DND-41 (cell line): ENCODE measurements at places on chromosomes 2 and 18.

GRCh38 chr2:213627054-213627710 lies 342.9 kb downstream of the SPAG16 start:
- H3K4me1 ChIP-seq: no peaks in the 10 kb centered on the region
- no peaks in the 10 kb centered on the region for H3K27me3 ChIP-seq

DNA sequence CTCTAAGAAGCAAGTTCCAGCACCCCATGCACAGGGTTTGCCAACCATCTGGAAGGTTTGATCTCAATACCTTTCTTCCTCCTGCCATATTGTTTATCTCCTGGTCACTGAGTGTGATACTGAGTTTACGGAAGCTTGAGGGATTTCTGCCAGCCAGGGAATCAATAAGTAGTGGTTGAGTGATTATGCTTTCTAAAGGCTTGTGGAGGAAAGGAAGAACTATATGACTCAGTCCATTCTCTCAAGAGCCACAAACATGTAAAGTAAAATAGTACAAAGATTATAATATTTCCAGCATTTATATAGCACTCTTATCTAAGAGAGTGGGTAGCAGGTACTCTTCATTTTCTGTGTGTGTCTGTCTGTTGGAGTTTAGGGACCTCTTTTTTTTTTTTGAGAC lies 49.2 kb downstream of the SLC4A3 start:
- no peaks in the 10 kb centered on the region for H3K4me1 ChIP-seq
- DNase-seq: no peak
- no peak overlapping the region for H3K4me3 ChIP-seq
- no peak overlapping the region for H3K27ac ChIP-seq
- H3K27me3 ChIP-seq: no peaks in the 10 kb centered on the region
- H3K36me3 ChIP-seq: no peaks in the 10 kb centered on the region

DNA sequence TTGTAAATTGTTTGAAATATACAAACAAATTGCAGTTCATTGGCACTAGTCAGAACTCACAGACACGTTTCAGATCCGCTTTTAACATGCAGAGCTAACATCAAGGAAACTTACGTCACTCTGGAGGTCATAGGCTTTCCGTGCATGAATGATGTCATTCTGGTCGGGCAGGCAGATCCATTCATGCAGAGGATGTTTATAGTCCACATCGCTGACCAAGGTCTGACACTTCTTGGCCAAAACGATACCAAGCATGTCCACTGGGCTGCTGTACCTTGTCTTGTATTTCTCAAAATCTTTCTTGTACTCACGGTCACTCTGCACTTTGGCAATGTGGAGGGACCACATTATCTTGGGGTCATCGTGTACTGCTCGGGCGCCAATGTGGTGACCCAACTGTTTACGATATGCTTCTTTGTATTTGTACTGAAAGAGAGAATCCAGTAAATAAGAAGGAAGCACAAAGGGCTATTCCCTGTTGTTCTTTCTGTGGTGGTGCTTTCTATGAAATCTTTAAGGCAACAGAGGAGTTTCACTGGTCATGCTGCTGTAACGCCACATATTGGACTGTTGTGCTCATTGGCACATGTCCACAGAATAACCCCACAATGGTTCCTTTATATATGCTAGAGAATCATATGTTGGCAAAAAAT lies 114.8 kb downstream of the NEB start:
- no peak overlapping the region for H3K27ac ChIP-seq
- H3K36me3 ChIP-seq: no peaks in the 10 kb centered on the region
- H3K4me3 ChIP-seq: no peak overlapping the region
- no peaks in the 10 kb centered on the region for H3K27me3 ChIP-seq
- DNase-seq: no peak

DNA sequence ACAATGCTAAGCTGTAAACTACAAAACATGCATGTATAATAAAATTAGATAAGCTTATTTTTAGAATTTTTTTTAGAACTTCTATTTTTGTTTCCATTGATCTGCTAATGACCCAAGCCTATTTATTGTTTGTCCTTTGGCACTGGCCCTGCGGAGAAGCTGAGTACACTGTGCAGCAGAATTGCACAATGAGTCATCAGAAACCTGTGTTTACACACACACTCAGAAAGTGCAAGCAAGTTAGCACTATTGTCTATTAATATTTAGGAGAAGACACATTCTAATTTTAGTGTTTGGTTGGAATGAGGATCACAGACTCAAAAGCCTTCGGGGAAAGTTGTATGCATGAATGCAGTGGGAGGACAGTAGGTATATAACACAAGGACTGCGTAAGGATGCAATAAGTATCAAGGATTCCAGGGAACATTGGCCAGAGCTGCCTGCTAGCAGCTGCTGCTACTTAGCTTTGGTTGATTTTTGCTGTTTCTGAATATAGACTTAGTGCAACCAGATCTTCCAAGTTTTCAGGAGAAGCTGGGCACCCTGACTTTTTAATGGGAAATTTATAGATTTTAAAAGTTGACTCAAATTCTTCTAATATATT lies 128.2 kb downstream of the KCNH7 start:
- DNase-seq: no peak
- no peak overlapping the region for H3K4me3 ChIP-seq
- no peaks in the 10 kb centered on the region for H3K36me3 ChIP-seq
- no peaks in the 10 kb centered on the region for H3K4me1 ChIP-seq
- H3K27me3 ChIP-seq: no peaks in the 10 kb centered on the region

- H3K36me3 ChIP-seq: no peaks in the 10 kb centered on the region
- H3K27me3 ChIP-seq: no peaks in the 10 kb centered on the region
- H3K4me3 ChIP-seq: no peak overlapping the region
- no peak overlapping the region for H3K27ac ChIP-seq
- no peaks in the 10 kb centered on the region for H3K4me1 ChIP-seq
Measured at GRCh38 chr2:65960953-65961352, 474.0 kb upstream of the MEIS1 start.

DNA sequence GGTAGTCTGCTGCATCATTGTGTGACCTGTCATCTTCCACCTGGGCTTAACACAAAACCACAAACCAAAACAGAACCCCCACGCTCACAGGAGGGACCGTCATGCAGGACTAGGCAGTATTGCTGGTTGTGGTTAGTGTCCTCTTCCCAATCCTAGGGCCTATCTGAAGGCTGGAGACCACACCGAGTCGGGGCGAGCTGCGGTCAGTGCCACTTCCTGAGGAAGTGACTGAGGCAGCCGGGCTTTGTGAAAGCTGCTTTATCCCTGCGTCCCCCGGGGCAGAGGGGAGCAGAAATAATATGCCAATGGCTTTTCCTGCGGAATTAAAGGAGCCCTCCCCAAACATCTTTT lies 22.9 kb downstream of the ZNF532 start:
- H3K36me3 ChIP-seq: no peaks in the 10 kb centered on the region
- no peak overlapping the region for H3K27ac ChIP-seq
- peaks cover 6% of the 10 kb centered on the region; the same call in 1 of the 2 replicates for H3K4me1 ChIP-seq

DNA sequence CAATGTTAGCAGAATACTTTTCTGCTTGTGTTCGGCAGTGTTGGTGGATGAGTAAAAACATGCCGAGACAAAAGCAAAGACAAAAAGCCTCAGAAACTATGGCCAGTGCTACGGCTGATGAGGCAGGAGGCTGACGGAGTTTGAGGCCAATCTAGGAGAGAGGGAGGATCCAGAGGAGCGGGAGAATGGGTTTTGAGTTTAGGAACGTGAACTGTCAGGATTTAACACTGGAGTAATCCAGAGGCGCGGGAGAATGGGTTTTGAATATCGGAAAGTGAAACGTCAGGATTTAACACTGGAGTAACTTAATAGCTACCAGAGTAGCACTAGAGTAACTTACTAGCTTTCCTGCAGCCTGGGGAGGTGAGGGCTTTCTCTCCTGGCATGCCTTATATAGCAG lies 37.4 kb downstream of the LYPD6B start:
- DNase-seq: no peak
- no peak overlapping the region for H3K4me3 ChIP-seq
- no peaks in the 10 kb centered on the region for H3K4me1 ChIP-seq
- H3K27me3 ChIP-seq: peaks cover 17% of the 10 kb centered on the region

DNA sequence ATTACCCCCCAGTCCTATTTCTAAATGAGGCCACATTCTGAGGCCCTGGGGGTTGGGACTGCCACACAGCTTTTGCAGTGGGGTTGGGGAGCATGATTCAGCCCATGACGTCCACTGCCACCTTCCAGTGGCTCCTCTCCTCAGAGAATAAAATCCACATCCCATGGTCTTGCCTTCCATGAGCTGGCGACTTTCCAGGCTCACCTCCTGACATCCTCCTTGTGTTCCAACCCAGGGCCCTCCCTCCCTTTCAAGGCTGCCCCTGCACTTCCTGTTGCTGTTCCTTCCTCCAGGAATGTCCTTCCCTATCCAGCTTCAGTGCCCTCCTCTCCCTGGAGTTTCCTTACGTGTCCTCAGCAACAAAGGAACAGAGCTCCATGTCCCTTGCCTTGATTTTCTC lies 187.3 kb upstream of the ID2 start:
- no peak overlapping the region for H3K4me3 ChIP-seq
- no peaks in the 10 kb centered on the region for H3K27me3 ChIP-seq
- no peak for DNase-seq
- no peak overlapping the region for H3K27ac ChIP-seq
- H3K4me1 ChIP-seq: peaks cover 27% of the 10 kb centered on the region
- H3K36me3 ChIP-seq: no peaks in the 10 kb centered on the region

DNA sequence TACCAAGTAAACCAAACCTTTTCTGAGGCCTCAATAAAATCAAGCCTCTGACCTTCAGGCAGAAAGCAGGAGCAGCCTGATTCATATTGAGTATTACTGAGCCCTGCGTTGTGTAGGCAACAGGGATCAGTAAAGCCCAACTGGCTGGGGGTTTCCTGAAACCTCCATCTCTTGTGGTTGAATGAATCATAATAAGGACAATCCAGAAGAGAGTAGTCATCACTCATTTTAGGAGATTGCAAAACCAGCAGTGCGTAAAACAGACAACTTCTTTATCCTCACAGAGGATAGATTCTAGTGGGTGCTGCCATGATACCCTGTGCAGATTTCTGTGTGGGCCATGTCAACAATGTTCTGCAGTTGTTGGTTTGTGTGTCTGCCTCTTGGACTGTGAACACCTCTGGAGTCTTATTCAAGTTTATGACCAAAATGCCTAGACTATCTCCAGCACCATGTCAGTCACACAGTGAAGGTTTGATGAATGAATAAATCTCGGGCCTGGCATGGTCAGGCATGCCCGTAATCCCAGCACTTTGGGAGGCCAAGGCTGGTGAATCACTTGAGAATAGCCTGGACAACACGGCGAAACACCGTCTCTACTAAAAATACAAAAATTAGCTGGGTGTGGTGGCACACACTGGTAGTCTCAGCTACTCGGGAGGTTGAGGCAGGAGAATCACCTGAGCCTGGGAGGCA lies 51.8 kb upstream of the RAB27B start:
- no peak overlapping the region for H3K4me3 ChIP-seq
- H3K27ac ChIP-seq: no peak overlapping the region
- no peak for DNase-seq
- no peaks in the 10 kb centered on the region for H3K36me3 ChIP-seq

GRCh38 chr18:10660179-10660884 lies 134.5 kb downstream of the NAPG start:
- no peaks in the 10 kb centered on the region for H3K36me3 ChIP-seq
- H3K27ac ChIP-seq: no peak overlapping the region
- no peak for DNase-seq
- peaks cover 13% of the 10 kb centered on the region for H3K27me3 ChIP-seq
- no peaks in the 10 kb centered on the region for H3K4me1 ChIP-seq
